ENCODE measurements at places on chromosomes 16 and 17. TPM values are rescaled to one million over a fixed set of nuclear protein-coding genes. Genes with fewer than 3 reads are reported as not detected.

DNAH9 gene
- total RNA-seq = 0.37 TPM

CDK3 gene
- 2.5 TPM for total RNA-seq

CNGB1 gene
- total RNA-seq = not detected

C17orf100 gene
- 0.47 TPM for total RNA-seq

SALL1 gene
- total RNA-seq = 3.6 TPM

ARHGAP23 gene
- 96.9 TPM for total RNA-seq

SERPINF2 gene
- 0.45 TPM for total RNA-seq

NPIPB13 gene
- total RNA-seq = 4.7 TPM

MAP2K6 gene
- total RNA-seq = 2.1 TPM

HOXB1 gene
- total RNA-seq = not detected
